RWPE2 (cell line): ENCODE measurements at places on chromosomes 11 and 22.

DNA sequence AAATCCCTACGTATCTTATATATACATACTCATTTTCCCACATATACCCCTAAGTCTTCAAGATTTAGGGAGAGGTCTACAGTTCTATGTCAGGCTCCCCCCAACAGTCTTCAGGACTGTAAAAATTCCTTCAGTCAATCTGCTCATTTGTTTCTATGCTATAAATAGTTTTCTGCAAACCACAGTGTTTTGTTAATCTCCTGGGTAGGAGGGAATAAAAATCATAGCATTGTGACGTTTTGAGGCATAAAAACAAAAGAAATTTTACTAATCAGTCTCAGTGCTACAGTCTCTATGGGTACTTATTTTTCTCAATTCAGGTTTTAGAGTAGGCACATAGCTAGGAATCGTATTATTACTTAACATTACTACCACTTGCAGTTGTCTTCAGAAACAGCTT is 552.8 kb upstream of the LRRC4C start:
- DNase-seq = no peak

- no peak for DNase-seq
Measured at GRCh38 chr11:12897390-12897789, 111.7 kb upstream of the RASSF10 start.

GRCh38 chr11:113871336-113871735 is 4.0 kb downstream of the USP28 start:
- DNase-seq = no peak

DNA sequence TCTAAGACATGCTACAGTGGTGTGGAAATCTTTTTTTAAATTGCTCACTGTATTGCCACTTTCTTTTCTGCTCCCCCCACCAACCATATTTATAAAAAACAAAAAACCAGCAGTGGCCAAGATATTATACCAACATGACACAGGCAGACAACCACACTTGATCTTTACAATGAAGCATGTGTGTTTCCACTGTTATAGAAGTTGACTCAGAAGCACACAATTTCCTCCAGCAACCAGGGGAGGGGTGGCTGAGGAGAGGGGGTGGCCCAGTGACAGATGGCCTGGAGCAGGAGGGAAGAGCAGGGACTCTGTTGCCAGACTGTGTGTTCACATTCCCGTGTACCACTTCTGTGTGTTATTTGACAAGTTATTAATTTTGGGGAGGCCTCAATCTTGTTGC is 14.8 kb downstream of the CD59 start:
- no peak for DNase-seq

GRCh38 chr11:134906356-134906955 is 494.4 kb upstream of the B3GAT1 start:
- no peak for DNase-seq

DNA sequence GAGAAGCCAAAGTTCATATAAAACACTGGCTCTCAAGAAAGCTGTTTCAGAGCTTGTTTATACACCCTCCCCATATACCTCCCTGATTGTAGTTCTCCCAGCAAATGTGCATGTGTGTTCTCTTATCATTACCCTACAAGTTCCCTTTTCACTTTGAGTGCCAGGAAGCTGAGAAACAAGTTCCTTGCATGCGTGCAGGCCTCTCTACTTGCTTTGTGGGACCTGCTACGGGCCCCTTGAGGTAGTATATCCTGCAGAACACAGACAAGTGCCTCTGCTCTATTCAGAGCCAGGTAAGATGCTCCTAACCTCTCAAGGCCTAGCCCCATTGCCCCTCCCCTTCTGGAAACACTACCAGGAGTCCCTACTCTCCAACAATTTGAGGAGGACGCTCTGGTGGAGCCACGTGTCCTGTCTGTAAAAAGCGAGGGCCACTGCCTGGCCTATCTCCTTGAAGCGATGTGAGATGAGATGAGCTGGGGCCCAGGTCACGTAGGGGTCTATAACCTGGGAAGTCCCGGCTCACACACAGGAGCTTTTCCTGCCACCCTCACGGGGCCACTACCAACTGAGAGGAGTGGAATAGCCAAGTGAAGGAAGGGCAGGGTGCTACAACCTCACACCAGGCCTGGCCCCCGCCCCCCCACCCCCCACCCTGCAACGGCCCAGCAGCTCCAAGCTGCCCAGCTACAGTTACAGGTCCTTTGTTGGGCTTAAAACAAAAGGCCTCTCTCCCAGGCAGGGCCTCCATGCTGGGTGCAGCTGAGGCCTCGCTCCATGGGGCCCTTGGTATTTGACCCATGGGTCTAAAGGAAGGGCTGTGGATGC is 2.6 kb upstream of the ATP5MGL start:
- DNase-seq = no peak

- DNase-seq = no peak
Measured at GRCh38 chr22:19719050-19719482, 4.3 kb upstream of the GP1BB start.

DNA sequence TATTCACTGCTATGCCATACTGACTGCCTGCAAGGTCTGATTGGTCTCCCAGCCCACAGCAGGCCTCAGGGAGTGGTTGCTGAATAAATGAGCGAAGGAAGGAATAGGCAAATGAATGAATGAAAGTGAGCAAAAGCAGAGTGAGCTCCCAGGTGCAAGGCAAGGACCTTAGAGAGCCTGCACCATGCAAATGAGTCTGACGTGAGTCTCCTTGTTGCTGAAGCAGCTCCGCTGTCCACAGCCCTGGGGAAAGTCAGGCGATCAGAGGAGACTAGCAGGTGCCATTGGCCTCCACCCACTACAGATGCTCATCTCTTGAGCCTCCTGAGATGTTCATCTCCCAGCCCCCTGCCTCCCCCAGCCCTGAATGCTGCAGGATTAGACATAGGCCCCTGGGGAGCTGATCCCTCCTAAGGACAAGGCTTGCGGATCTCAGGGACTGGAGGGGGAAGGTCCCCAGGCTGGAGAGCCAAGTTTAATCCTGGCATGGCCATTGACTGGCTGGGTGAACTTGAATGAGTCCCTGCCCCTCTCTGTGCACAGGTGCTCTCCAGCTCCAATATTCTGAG is 22.1 kb downstream of the GDPD5 start:
- no peak for DNase-seq

- DNase-seq = no peak
Measured at GRCh38 chr11:78548911-78549590, 25.6 kb downstream of the NARS2 start.

DNA sequence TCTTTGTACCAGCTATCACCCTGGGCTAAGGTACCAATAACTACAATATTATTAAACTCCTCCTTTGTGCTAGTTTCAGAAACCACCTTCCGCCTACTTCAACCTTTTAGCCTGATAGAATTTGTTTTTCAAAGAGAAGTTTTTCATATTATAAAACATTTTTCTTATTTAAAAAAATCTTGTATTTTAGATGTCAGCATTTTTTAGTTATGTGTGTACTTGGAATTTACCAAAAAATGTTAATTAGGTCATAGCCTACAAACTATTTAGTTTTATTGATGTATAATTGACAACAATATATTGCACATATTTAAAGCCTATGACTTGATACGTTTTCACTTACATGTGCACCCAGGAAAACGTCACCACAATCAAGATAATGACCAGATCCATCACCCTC is 1097.6 kb downstream of the JRKL start:
- no peak for DNase-seq

DNA sequence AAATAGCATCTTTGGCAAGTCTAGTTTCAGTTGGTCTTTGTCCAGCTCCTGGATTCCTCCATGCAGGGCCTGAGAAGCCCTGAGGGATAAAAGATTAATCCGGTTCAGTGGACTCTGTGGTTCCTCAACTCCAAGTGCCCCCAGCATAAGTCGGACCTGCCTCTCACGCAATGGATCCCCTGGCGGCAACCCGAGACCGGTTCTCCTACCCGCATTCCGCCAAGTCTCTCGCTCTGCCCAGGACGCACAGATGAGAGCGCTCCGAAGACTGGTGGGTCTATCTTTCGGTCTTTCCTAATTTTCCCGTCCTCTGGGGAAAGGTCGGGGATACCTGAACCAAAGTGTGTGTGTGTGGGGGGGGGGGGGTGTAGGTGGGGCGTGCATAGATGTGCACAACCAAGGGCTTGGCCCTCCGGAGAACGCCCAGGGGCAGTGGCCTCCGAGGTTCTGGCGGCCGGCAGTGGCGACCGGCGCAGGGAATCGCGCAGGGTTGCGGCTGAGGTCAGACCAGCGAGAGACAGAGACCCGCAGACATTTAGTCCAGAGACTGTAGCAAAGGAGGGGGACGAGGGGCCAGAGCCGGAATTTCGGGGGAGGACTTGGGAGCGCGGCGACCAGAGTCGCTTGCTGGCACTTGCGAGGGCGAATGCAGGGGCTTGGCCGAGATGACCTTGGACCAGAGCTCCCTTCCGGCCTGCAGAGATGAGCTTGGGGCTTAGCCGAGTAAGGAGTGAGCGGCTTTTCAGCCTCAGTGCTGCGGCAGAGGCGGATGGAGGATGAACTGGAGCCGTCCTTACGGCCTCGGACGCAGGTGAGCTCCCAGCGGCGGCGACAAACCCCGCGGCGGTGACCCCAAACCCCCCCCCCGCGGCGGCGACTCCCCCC is 712 bp upstream of the SLC2A11 start:
- DNase-seq = no peak

DNA sequence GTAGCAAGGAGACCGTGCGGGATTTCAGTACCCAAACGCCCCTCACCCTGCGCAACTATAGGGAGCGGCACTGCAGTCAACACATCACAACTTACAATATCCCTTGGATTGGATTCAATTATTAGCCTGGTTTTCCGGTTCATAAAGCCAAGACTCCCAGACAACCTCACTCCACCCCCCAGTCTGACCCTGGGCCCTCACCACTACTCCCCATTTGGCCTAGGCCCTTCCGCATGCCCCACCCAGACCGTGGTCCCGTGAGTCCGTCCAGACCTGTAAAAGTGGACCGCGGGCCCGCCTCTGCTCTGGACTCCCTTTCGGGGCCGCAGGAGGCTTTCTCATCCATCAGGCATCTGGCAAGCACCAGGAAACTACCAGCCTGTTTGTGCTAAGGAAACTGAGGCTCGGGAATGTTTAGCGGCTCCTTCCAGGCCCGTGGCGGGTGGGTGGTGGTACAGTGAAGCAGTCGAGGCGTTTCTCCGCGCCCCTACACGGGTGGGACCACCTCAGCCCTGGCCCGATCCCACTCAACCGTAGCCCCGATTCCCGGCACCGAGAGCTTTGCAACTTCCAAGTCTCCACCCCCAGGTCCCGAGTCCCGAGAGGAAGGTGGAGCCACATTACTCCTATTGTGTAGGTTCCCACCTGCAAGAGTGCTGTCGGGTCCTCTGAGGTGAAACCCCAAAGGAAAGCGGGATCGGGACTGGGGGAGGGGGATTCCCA is 679 bp upstream of the DPP3 start:
- no peak for DNase-seq

DNA sequence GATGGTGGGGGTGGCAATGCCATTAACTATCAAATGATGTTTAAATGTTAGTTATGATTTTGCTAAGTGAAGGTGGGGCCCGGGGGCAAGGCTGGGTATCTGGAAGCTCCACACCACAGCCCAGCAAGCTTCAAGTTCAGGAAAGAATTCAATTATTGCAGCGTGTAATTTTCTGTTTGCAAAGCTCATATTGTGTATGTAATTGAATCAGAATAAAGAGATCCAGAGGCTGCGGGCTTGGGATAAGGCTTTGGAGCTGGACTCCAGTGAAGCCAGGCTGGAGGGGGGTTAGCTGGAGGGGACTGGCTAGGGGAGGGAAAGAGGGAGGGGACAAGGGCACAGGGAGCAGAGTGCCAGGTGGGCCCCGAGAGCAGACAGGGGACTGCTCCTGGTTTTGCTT is 557.1 kb upstream of the CADM1 start:
- DNase-seq = no peak

DNA sequence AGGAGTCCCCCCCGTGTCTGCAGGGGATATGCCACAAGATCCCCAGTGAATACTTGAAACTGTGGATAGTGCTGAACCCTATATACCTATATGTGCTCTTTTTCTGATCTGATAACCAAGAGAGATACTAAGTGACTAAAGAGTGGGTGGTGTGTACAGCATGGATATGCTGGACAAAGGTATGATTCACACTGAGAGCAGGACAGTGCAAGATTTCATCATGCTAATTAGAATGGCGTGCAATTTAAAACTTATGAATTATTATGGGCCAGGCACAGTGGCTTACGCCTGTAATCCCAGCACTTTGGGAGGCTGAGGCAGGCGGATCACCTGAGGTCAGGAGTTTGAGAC is 90.2 kb upstream of the ALKBH3 start:
- no peak for DNase-seq

DNA sequence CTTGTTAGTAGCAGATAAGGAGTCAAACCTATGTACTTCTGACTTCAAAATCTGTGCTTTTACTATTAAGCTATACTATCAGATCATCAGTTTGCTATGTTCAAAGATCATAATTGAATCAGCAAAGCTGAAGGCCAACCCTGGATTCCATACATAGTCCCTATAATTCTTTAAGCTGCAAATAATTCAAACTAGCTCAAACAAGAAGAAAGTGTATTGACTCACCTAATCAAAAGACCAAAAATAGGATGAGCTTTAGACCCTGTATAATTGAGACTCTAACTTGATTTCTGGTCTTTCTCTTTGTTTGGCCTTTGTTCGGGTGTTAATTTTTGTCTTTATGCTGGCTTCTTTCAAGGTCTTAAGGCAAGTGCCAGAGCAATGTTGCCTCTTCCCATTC is 213.7 kb downstream of the CWF19L2 start:
- DNase-seq = no peak

DNA sequence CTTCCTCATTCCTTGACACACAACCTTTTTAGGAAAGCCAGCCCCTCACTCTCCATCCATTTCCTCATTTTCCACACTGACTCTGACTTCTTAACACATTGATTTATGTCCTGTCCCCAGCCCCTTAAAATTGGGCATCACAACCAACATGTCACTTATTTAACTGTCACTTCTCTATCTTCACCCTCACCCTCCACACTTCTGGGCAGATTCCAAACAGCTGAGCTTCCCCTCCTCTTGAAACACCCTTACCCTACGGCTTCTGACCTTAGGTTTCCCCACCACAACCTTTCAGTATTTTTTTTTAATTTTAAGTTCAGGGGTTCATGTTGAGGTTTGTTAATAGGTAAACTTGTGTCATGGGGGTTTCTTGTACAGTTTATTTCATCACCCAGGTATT is 696.3 kb downstream of the DLG2 start:
- DNase-seq = no peak

DNA sequence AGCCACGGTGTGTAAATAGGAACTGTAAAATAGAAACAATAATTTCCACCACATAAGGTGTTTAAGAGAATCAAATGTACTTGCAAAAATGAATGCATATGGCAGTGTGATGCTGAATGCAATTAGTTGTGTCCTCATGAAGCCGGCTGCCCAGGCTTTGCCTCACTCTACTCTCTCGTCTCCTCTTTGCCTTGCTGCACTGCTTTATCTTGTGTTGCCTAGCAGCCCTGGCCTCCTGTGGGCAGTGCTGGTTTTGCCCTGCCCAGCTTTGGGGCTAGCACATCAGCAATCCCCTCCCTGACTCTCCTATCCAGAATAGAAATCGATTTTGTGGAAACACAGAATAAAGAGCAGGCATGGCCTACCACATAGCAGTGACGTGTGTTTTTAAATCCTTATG is 30.0 kb downstream of the LRRC32 start:
- DNase-seq = no peak
